ENCODE measurements at places on chromosomes 4 and X.

DNA sequence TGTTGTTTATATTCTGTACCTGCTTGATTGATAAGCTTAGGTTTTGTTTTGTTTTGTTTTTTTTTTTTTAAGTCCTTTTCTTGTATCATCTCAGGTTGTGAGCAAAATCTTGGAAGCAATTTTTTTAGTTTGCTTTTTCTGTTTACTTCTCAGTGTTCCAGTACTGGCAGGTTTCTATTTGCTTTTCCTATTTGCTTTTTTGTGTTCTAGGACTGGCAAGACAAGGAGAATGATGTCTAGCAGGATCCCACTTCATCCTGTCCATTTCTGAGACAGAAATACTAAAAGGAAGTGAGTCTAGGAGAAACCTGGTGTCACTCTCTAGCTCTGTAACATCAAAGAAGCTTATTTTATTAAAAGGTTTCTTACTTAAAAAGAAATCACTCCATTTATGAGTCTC, 15.6 kb downstream of the CXCL13 start:
- DNase-seq: no peak

- DNase-seq: no peak
Measured at GRCh38 chr4:129037093-129037492, 56.2 kb downstream of the SCLT1 start.

DNA sequence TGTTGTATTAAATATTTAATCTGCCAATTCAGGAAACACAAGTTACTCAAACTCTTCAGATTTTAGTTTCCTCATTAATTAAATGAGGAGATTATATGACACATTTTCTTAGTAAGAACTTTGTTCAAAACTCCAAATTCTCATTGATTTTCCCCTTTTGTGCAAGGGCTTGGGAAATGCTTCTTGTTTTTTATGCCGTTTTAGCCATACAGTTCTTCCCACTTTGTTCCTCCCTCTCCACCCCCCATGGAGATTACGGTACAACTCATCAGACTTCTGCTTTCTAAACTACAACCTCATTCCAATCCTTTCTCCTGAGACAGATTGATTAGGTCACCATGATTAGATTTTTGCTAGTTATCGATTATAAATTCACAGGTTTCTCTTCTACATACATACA, 10.9 kb upstream of the BBS7 start:
- DNase-seq: no peak

- DNase-seq: no peak
Measured at GRCh38 chr4:13548059-13548983, 4.0 kb upstream of the NKX3-2 start.

DNA sequence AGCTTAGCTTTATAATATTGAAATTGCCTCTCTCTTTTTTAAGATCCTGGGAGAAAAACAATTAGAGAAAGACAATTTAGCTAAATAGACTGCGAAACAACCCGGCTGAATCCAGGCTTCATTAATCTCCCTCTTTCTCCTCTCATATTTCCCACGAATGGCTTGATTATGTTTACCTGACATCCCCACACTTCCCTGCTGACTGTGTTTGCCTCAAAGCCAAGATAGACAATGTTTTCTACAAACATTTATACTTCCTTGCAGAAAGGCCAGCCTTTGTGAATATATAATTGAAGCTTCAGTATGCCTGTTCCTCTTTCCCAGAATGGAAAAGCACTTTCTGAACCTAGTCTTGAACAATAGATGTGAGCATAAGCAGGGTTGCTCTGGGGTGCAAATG, 566.8 kb downstream of the PDHA2 start:
- DNase-seq: no peak

DNA sequence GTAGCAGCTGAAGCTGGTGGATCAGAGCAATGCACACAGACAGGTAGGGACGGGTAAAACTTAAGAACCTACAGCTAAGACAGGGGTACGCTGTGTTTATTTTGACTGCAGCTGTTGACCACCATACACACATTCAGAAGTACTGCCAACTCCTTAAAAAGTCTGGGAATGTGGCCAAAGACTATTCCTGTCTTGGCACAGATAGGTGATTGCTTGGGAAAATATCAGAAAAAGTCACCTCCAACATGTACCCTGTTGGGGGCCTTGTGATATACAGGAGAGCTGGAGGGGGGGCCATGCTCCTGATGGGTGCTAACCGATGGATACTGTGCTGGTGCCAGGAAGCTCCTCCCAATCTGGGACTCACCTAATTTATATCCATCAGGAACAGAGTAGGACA, 121.2 kb downstream of the VCX2 start:
- DNase-seq: no peak

- DNase-seq: no peak
Measured at GRCh38 chrX:107827030-107827831, 1.6 kb downstream of the MID2 start.

GRCh38 chr4:118348886-118349285, 3.9 kb downstream of the PRSS12 start:
- no peak for DNase-seq

GRCh38 chr4:86831262-86832130, 17.7 kb downstream of the SLC10A6 start:
- DNase-seq: no peak

DNA sequence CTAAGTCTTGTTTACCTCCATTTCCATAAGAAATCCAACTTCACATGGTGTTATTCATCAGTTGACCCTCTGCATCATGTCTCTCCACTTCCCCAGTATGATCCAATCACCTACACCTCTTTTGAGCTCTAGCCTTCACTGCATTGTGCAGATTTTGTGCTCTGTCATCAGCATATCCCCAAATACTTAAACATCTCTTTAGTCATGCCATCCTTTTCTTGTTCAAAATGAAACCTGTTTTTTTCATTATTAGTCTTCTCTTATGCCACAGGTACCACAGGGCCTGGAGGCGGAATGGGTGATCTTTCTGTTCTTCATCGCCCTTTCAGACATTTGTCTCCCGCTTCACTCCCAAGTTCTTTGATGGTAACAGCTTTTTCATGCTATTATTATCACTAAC, 382.7 kb upstream of the GALNTL6 start:
- DNase-seq: no peak

- no peak for DNase-seq
Measured at GRCh38 chr4:183409483-183409882, 35.0 kb upstream of the CDKN2AIP start.

DNA sequence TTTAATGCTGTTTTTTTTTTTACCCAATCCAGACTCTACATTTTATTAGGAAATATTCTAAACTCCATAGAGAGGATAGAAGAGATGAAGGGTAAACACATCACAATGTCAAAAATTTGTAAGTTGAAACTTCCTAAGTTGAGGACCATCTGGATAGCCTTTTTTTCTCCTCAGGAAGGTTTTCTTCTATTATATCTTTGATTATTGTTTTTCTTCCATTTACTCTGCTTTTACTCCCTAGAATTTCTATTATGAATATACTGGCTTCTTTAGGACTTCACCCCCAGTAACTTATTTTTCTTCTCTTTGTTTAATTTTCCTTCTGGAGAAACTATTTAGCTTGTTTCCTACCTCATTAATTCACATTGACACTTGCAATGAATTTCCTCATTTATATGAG, 71.2 kb upstream of the SLIT2 start:
- no peak for DNase-seq

DNA sequence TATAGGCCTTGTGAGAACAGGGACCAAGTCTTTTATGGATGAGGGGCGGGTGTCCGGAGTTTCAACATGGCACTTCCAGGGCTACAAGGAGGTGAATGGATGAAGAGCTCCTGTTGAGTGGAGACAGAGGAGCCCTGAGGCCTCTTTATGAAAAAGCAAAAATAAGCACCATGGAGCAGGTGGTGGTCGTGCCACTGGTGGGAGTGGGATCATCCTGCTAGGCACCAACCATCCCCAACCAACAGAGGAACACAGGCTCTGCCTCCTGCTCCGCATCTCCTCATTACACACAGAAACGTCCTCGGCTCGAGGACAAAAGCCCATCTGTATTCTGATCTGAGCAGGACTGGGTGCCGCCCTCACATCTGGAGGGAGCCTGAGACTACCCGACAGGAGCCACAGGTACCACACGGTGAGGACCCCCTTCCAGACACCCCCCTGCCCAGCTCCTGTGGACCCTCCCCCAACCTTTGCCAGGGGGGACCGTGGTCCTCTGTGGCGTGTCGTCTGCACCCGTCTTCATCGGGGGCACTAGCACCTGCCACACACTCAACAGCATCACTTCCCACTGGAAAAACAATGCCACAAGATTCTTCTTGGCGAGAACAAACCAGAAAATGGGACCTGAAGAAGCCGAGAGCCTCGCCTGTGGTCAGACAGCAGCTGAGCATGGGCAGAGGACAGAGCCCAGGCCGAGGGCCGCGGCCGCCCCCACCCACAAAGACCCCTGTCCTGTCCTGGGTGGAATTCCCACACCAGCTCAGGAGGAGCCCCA, 3.9 kb upstream of the PDE6B start:
- DNase-seq: peak; percentile 14

DNA sequence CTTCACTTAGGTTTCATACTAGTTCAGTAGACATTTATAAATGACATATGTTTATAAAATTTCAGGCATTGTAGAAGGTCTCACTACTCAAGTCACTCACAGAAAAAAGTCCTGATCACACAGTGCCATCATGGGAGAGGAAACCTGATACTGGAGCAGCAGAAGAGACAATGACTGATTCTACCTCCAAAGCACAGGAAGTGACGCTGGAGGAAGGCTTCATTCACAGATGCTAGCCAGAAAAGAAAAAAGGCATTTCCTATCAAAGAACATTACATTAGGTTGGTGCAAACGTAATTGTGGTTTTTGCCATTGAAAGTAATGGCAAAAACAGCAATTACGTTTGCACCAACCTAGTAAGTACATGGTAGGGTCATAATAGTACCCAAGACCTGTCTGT, 79.5 kb downstream of the RASGEF1B start:
- no peak for DNase-seq

- DNase-seq: no peak
Measured at GRCh38 chr4:101958547-101958946, 168.0 kb downstream of the BANK1 start.

DNA sequence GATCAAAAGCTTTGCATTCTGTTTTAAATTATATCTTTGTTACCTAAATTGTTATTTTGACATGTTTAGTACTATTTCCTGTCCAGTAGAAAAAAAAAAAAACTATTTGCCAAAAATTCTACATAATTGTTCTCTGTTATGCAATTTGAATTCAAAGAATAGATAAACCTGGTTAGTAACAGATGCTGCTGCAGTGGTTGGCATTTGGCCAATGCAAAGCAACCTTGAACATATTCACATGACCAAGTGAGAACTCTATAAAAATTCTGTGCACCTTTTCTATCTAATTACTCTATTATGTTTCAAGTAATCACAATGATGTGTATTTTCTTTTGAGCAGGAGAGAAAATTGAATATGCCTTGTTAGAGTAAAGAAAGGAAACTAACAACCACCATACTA, 1473.4 kb downstream of the RPA4 start:
- no peak for DNase-seq

DNA sequence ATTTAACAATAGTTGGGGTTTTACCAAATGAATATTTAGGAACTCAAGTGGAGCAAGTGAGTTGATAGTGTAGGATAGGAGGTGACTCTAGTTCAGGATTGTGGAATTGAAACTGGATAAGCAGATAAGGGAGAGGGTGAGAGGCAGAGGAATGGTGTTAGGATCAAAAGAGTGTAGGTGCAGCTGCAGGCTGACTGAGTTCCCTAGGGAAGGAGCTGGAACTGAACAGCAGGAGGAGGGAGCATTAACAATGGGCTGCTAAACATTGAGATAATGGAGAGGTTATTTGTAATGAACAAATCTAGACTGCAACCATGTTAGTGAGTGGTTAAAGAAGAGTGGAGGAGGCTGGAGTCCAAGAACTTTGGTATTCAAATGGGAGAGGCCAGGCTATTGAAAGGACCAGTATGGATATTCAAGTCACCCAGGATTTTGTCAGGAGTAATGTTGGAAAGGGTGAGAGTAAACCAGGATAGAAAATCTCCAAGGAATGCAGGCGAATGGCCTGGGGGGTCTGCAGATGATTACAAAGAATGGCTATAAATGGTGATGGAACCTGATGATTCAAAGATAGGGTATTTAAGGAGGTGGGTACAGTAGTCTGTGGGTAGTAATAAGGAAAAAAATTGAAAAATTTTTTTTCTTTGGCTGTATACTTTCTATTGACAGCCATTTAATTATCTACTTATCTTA, 497.1 kb upstream of the TENM3 start:
- DNase-seq: no peak

DNA sequence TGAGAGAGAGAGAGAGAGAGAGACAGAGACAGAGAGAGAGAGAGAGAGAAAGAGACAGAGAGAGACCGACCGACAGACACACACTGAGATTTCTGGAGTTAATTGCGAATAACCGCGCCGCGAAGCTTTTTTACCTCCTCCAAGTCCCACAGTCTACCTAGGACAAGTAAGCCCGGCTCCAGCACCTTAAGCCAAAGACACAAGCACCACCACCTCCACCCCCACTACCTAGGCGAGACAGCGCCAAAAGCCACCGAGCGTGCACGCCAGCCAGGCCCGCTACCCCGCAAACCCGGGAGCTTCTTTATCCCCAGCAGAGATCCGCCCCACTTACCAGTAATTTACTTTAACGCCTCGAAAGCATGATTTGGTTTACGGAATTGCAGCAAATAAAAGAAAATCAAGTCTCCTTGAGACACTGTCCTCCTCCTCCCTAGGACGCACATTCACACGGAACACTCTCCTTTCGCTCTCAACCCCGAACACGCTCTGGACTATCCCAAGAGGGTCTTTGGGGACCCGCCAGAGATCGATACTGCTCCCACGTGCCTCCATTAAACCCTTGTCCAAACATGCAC, 649.6 kb upstream of the DIPK2B start:
- peak; percentile 74 for DNase-seq

GRCh38 chrX:68833855-68834331, 5.1 kb downstream of the EFNB1 start:
- no peak for DNase-seq

GRCh38 chrX:53048169-53049126, at the start of gene GPR173:
GPR173 (plus strand) TSS chrX:53048789; CDS start chrX:53076622, 27,833 bp downstream.
- no peak for DNase-seq

DNA sequence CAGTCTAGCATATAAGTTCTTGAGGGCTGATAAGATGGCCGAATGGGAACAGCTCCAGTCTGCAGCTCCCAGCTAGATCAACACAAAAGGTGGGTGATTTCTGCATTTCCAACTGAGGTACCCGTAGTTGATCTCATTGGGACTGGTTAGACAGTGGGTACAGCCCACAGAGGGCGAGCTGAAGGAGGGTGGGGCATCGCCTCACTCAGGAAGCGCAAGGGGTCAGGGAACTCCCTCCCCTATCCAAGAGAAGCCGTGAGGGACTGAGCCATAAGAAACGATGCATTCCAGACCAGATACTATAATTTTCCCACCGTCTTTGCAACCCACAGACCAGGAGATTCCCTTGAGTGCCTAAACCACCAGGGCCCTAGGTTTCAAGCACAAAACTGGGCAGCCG, 109.0 kb downstream of the RPS6KA6 start:
- DNase-seq: no peak

- DNase-seq: no peak
Measured at GRCh38 chr4:100414016-100414790, 103.6 kb downstream of the EMCN start.

GRCh38 chr4:86675548-86675947, 81.4 kb downstream of the PTPN13 start:
- no peak for DNase-seq
